A172 (cell line): ENCODE measurements at places on chromosomes 16 and 17. TPM values are rescaled to one million over a fixed set of nuclear protein-coding genes. Genes with fewer than 3 reads are reported as not detected.

DNA sequence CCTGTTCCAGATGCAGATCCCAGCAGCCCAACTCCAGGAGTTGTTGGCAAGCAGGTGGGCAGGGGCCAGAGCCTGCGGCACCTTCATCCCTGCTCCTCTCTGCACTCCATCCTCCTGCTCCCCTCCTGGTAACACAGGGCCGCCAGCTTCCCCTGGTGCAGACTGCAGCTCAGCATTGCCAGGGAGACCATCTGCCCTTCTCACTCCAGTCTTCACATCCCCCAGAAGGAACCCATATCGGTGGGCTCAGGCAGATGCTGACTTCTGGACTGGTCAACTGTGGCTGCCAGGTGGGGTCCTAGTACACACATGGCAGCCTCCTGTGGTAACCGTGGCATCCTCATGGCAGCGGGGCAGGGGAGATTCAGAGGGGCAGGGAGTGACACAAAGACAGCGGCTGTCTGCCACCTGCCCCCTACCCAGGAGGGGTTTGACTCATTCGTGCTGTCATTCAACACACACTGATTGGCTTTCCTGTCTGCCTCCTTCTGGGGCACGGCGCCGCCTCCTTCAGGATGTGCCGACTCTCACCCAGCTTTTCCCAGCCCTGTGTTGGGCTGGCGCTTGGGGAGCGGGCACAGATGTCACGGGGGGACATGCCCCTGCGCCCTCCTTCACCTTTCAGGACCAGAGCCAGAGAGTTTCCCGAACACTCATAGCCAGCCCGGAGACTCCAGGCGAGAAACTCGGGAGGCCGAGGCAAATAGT, 120.9 kb downstream of the CMIP start:
- DNase-seq: no peak

GRCh38 chr16:49469930-49470451, 96.4 kb downstream of the C16orf78 start:
- DNase-seq: no peak

DNA sequence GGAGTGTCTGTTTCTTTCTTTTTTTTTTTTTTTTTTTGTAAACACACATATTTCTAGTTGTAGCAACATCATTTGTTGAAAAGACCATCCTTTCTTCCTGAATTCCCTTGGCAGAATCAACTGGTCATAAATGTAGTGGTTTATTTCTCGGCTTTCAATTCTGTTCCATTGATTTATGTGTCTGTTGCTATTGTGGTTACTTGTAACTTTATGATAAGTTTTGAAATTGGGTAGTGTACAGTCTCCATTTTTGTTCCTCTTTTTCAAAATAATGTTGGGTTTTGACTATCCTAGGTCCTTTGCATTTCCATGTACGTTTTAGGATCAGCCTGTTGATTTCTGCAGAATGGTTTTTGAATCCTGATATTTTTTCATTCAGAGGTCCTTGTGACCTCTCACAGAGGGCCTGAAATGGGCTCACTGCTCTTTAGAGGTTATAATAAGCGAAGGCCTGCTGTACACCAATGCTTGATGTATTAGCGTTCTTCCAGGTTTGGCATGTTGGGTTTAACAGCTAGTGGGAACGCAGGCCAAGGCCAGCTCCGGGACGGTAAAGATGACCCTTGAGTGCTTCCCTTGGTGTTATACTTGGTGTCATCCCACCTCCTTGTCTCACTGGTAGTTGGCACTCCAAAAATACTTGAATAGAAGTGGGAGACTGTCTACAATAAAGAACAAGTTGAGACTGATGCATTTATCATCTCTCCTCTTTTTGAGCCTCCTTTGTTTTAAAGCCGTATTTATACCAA, 43.8 kb downstream of the ZNRF1 start:
- DNase-seq: no peak

- peak; percentile 27 for DNase-seq
These were observed 585 bp downstream of the MLKL start for GRCh38 chr16:74700116-74700437.

DNA sequence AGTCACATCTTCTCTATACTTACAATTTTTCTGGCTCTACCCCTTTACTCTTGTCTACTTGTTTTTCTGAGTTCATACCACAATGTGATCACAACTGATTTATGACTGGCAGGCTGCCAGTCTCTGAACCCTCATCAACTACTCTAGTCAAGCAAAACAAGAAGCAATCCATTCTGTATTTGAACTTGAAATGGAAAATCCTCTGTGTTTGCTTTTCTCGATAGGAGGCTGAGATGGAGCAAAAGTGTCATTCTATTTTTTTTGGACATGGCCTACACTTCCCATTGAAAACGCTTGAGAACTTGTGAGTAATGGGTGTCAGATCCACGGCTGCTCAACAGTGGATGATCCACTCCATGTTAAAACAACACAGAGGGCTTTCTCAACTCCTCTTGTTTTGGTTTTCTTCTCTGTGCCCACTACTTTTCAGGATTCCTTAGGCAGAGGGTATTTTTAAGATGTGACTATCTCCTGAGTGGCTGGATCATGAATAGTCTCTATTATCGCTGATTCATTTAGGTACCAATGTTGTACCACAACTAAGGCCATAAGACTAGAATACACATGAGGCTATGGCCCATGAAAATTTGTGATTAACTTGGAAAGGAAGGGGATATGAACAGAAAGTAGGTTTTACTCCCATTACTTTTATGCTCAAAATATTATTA, 11.7 kb downstream of the TMEM100 start:
- no peak for DNase-seq

GRCh38 chr16:80417706-80418271, 123.0 kb upstream of the DYNLRB2 start:
- no peak for DNase-seq

Gene CTRB2
- not detected in 2 replicates for total RNA-seq

- no peak for DNase-seq
These were observed 2.9 kb upstream of the GALK1 start for GRCh38 chr17:75767881-75768280.

DNA sequence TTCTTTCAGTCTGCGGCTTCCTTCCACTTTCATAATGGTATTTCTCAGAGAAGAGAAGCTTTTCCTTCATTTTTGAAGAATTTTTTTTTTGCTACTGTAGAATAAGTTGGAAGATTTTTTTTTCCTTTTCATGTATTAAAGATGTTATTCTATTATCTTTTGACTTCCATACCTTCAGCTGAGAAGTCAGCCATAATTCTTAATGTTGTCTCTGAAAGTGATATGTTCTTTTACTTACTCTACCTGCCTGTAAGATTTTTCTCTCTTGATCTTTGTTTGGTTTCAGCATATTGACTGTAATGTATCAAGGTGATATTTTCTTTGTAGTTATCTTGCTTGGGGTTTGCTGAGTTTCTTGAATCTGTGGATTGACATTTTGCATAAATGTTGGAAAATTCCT, 143.5 kb upstream of the TOX3 start:
- DNase-seq: no peak

Gene KREMEN2
- 1.7 and 3.5 TPM in 2 replicates for total RNA-seq

DNA sequence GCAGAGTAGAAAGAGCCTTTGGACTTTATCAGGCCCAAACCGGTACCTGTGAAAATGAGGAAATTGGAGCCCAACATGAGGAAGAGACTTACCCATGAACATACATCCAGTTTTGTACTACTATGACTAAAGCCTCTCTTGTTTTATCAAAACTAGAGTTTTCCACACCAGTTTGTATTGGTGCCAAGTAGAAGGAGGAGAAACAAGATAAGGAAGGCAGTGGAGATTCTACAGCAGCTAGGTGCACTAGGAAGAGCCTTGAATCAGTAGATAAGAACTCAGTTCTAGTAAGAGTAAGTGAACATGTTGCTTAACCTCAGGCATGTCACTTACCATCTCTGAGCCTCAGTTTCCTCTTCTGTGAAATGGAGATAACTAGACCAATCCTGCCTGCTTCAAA, 13.7 kb upstream of the TMEM132E start:
- DNase-seq: no peak

DNA sequence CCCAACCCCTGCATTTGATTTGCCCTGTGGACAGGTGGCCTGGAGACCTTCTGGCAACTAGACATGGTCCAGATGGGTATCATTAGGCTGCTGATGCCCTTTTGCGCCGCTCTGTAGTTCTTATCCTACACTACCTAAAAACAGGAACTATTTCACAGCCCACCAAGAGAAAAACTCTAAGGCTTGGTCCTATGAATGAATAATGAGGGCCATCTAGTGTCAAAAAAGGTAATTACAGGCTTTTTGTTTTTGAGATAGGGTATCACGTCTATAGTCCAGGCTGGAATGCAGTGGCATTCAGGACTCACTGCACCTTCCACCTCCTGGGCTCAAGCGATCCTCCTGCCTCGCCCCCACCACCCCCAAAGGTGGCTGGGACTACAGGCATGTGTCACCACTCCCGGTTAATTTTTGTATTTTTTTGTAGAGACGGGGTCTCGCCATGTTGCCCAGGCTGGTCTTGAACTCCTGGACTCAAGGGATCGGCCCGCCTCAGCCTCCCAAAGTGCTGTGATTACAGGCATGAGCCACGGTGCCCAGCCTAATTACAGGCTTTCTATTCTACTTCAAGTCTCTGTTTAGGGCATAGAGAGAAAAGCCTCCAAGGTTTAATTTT, 20.9 kb downstream of the COIL start:
- DNase-seq: peak; percentile 62

- DNase-seq: no peak
These were observed 103.8 kb downstream of the MARF1 start for GRCh38 chr16:15539197-15539596.

GRCh38 chr17:48011405-48012150, 26.0 kb downstream of the COPZ2 start:
- no peak for DNase-seq

Gene CLDN9
- 0.16 TPM in 1 of 2 replicates, not detected in the other for total RNA-seq

DNA sequence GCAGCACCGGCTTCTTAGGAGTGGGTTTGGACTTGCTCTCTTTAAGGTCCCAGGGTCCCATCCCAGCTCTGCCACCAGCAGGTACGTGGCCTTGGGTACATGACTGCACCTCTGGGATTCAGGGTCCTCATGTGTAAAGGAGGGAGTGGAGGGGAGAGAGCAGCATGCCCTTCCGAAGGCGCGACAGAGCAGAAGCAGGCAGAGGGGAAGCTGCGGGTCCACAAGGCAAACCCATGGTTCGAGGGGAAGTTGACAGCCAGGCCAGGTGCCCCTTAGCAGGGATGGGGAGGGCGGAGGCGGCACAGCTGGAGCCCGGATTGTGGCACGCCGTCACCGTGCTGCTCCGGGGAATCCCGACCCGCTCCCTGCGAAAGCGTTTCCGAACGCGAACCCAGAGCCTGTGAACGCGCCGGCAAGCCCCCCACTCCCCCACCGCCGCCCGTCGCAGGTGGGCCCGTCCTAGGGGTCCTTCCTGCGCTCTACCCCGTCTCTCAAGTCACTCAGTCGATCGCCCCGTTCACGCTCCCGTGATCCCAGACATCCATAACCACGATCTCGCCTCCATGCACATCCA, 4.1 kb upstream of the TBX2 start:
- no peak for DNase-seq

GRCh38 chr16:11735787-11736186, 6.9 kb downstream of the TXNDC11 start:
- DNase-seq: no peak

- no peak for DNase-seq
These were observed 6.4 kb upstream of the SLC39A11 start for GRCh38 chr17:73098919-73099318.

DNA sequence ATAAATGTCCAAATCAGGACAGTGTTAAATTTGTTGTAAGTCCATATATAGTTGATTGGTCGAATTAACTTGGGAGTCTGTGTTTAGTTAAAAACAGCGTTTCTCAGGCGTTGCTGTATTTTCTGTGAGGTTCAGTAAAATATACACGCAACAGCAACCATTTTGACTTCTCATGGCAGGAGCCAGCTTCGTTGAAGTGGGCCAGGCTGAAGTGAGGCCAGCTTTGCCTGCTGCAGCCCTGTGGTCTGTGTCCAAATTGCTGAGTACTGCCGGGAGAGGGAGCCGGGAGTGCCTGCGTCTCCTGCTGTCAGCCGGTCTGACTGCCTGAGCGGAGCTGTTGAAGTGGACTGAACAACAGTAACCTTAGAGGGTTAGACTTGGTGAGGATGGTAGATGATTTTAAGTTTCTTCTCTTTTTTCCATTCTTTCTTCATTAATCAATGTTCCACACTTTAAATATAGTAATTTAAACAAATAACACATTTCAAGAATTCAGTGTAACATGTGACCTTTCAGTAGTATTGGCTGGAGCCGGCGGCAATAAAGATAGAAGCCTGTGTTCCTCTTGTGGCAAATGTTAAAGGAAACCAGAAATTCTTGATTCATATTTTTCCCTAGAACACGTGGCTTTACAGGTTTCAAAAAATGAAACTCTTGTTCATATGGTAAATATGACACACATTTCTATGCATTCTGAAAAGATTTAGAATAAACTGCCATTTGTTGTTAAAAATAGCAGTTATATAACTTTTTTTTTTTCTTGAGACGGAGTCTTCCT, 37.0 kb upstream of the ZNF750 start:
- DNase-seq: peak; percentile 37

Gene CDH13
- 99.0 and 158 TPM in 2 replicates for total RNA-seq

DNA sequence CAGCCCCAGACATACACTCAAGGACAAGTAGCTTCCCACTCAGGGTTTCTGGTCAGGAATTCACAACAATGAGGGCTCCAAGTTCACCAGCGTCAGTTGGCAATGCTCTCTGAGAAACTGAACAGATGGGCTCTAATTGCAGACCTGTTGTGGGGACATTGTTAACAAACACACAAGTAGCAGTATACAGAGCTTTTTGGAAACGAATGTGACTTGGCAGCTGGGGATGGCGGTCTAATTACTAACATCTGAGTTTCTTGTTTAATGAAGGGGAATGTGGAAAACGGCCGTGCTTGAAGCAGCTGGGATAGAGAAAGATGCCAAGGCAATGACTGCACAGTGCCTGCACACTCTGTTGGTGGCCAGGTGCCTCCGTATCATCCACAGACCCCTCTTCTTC, 316.1 kb upstream of the IRX3 start:
- no peak for DNase-seq

DNA sequence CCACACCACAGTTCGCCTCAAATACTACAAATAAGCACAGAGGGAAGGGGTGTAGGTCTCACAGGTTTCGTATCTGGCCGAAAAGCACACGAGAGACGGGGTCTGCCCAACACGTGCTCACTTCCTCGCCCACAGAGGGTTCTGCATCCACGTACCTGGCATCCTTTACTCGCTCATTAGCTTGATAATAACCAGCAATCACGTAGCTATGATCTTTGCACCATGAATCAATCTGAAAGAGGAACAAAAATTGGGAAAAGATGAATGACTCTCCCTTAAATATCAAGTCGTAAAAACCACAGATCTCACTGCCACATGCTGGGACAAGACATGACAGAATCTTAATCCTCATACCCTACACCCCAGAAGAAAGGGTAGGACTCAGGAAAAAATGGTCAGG, 10.5 kb downstream of the EMC8 start:
- DNase-seq: no peak

GRCh38 chr17:73976147-73976546, 227.3 kb upstream of the RPL38 start:
- DNase-seq: no peak
